Activated CD4-positive, alpha-beta T cell treated with anti-CD3 and anti-CD28 coated beads for 24 hours (primary cell): ENCODE measurements at places on chromosomes 7 and 10.

DNA sequence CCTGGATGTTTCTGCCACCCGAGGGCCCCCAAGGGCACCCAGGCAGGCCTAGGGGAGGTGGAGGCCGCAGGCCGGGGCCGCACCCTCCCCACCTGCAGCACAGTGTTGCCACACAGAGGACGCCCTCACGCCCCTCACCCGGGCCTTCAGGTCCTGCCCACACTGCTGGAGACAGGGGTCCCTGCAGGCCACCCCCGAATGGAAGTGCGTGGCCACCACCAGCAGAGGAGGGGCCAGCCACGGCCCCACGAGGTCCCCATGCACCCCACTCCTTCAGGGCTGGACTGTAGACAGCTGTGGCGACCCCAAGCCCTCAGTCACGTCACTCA is 35.4 kb downstream of the ADAP1 start:
- DNase-seq, result no peak

GRCh38 chr7:129750091-129750490 is 138.6 kb downstream of the NRF1 start:
- no peak for DNase-seq

GRCh38 chr10:118042827-118043242 is 3.9 kb downstream of the RAB11FIP2 start:
- DNase-seq, result no peak

DNA sequence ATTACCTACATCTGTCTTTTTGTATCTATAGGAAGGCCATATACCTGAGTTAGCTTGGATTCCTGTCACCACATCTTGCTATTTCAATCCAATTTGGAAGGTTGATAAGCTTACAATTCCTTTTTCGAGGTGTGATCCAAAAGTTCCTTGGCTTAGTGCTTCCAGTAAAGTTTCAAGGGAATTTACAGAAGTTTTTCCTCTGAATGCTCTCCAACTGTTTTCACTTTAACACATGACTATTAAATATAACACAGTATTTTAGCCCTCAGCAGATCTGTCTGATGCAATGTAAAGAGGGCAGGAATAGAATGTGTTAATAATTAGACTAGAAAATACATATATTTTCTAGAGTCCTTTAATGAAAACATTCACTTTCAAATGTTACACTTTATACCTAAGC is 171.4 kb downstream of the DKK1 start:
- DNase-seq, result no peak

GRCh38 chr7:141220263-141220880 is 146.5 kb downstream of the TMEM178B start:
- no peak for DNase-seq

GRCh38 chr10:78438907-78439809 is 405.5 kb downstream of the RPS24 start:
- no peak for DNase-seq

DNA sequence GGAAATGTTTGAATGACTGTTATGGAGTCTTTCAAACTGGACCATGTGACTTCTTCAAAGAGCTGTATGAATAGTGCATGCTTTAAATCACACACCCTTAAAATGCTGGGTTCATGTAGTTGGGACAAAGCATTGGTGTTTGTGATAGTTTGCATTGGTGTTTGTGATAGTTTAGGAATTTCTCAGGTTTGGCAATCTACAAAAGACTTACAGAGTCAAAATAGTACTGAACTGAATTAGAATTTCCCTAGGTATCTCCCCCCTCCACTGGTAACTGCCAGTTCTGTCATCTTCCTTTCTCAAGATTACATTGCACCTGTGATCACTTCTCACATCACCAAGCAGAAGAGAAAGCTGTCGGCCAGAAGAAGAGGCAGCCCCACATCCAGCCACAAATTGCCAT is 261.1 kb downstream of the GATA3 start:
- no peak for DNase-seq

DNA sequence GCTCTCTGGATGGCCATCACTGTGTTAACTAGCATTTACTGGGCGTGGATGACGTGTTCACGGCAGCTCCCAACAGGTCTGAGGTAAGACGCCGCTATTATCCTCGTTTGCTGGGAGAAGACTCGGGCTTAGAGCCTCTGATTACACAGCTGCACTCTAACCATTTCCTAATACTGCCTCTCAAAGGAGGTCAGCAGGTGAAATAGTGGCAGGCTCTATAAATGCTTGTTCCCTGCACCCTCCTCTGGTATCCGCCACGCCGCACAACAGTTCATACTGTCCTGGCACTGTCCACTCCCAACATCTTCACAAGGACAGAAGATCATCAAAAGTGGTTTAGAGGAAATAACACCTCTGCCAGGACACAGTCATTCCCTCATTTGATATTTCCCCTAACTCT is 28.3 kb downstream of the HIPK2 start:
- no peak for DNase-seq

DNA sequence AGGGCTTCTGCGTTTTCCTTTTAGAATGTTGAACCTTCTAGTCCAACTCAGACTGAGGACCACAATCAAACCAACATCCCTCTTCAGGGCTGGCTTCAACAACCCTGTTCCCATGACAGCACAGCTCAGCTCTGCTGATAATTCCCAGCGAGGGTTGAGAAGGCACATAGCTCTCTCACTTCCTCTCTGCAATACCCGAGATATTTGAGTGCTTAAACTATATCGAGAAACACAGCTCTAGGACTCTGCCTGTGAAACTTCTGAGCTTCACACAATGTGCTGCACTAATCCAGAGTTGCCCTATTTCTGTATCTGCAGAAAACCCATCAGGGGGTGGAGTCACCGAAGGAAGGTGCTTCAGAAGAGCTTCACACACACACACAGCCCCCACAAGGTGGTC is 1.6 kb upstream of the ADARB2 start:
- no peak for DNase-seq

GRCh38 chr10:104340641-104341040 is 2.4 kb upstream of the ITPRIP start:
- no peak for DNase-seq

- no peak for DNase-seq
Observed at GRCh38 chr10:121597504-121598262, 561 bp downstream of the FGFR2 start.

GRCh38 chr7:129452589-129453231 is 18.5 kb downstream of the STRIP2 start:
- no peak for DNase-seq

- no peak for DNase-seq
Observed at GRCh38 chr7:120862987-120863590, 5.1 kb upstream of the TSPAN12 start.

DNA sequence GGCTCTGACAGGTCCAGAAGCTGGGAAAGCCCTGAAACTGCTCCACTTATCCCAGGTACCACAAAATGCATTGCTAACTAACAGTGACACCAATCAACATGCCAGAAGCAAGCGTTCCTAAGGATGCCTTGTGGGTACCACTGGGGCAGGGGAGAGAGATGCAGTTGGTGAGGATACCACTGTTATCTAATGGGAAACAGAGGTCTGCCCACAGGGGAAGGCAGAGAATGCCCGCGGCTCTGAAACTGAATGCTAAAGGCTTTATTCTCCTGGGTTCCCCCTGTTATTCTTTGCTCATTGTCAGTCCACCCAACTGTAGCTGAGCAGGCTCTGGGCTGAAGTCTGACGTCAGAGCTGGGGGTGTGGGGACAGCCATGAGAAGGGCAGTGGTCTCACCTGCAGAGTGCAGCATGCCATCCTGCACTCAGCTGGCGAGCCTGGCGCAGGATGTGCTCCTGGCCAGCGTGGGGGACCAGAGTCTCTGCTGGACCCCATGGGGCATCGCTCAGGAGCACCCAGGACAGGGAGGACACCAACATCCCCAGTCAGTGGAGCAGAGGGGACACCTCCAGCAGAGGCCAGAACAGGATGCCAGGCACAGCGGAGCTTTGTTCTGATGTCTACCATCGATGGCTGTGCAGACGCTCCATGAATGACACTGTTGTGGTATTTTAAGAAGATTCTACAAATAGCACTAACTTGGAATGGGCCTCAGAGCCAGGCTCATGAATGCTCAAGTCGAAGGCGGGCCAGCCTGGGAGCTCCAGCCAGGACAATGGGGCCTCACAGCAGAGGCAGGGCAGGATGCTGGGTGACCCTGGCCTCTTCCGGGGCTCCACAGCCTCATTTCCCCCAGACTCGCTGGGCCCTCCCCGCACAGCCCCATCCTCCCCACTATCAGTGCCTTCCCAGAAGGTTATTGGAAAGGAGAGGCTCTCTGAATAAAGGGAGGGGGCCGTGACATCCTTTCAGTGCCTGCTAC is 95.8 kb downstream of the ARHGAP22 start:
- no peak for DNase-seq

- DNase-seq, result no peak
Observed at GRCh38 chr10:110651044-110651958, 7.2 kb downstream of the RBM20 start.

DNA sequence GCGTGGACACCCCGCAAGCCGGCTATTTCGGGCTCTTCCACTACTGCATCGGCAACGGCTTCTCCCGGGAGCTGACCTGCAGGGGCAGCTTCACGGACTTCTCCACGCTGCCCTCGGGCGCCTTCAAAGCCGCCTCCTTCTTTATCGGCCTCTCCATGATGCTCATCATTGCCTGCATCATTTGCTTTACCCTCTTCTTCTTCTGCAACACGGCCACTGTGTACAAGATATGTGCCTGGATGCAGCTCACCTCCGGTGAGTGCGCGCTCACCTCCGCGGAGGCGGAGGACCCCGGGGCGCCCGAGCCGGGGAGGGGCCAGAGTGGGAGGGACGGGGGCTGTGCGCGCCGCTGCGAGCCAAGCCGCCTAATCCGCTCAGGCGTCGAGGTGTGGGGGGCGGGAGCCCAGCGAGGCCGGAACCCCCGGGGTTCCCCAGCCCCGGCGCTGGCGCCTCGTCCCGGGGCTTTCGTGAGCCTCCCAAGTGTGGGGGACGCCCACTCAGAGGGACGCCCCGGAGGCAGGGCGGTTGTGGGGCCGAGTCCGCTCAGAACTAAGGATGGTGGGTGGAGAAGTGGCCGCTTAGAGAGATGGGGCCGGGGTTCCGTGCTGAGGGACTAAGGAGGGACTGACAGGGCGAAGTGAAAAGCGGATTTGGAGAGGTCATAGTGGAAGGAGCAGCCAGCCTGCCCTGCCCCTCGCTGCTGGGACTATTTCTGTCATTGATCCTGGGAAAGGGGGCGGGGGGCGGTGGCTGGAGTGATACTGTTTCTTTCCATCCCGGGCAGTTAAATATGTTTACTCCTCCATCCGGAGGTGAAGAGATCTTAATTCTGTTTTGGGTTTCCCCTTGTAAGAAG is 795 bp downstream of the LHFPL3 start:
- no peak for DNase-seq

DNA sequence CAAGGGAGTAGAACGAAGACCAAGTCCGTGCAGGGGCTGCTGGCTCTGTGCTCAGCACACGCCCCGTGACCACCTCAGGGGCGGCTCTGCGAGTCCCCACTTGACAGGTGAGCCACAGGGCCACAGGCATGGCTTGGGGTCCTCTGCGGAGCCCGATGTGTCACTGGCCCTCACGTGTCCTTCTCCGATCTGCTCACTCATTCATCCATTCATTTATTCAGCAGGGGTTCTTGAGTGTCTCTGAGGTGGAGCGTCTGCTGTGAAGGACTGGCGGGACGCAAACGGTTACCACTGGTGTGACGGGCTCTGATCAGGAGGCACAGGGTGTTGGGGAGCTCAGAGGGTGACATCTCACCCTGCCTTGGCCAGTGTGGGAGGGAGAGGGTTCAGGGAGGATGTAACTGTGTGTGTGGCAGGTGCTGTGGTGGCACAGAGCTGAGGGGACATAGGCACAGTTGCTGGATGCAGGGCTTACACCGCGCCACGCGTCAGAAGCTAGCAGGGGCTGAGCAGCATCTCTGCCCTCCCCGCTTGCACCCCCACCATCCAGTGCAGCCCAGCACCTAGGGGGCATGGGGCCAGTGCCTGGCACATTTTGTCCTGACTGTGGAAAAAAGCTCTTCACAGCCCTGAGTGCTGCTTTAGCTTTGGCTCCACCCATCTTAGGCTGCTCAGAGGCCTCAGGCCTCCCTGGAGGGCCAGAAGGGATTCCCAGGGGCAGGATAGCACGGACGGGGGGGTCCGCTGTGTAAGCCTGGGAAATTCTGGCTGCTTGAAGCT is 116.8 kb downstream of the LHPP start:
- no peak for DNase-seq

DNA sequence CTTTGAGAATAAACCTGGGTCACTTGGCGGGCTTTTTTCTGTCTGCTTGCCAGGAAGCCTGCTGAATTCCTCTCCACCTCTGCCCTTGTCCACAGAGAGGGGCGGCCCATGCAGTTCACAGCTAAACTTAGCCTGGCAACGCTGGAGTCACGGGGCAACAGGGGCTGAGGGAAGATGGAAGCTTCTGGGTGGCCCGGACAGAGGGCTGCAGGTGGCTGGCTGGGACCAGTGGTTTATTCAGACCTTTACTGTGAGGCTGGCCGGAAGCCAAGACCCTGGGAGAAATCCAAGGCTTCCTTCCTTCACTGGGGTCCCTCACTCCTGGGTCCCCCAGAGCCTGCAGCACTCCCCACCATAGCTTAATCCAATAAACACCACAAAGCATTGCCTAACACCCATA is 17.0 kb downstream of the ITPRIP start:
- no peak for DNase-seq

GRCh38 chr10:79405221-79405994 is 40.0 kb downstream of the ZCCHC24 start:
- no peak for DNase-seq

DNA sequence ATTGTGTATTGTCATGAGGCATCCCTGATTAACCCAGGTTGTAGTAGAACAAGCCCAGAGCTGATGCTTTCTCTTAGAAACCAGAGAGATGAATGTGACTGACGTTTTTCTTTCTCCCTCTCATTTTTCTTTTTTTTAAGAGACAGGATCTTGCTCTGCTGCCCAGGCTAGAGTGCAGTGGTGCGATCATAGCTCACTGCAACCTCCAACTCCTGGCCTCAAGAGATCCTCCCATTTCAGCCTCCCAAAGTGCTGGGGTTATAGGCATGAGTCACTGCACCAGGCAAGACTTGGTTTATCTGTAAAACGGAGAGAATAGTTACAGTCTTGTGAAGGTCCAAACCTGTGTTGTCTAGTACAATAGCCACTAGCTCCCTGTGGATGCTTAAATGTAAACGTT is 5.4 kb downstream of the LMTK2 start:
- no peak for DNase-seq

DNA sequence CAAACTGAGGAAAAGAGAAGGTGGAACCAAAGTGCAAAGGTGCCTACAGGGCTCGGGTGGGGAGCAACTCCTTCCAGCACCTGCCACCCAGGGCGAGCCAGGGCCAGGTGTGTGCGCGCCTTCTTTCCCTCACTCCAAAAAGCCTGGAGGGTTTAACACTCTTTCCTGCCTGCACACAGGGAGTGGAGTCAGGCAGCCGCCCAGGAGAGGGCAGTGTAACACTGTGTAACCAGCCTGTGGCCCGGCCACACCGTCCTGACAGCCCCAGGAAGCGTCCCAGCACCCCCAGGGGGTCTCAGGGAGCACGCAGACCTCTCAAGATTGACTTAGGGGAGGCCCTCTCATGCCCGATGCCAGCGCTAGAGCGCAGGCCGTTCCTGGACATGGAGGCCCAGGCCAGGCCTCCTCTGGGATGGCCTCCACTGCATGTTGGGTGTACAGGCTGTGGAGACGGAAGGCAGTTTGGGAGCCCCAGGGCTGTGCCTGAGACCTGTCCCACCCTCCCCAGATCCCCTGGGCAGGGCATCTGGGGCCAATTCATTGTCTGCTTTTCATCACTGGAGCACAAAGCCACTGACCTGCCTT is 13.4 kb downstream of the BRI3 start:
- no peak for DNase-seq

GRCh38 chr10:7269988-7270387 is 140.8 kb downstream of the SFMBT2 start:
- no peak for DNase-seq
